Esophagus squamous epithelium (tissue), 5 donors: ENCODE measurements at places on chromosomes 11 and 22.

DNA sequence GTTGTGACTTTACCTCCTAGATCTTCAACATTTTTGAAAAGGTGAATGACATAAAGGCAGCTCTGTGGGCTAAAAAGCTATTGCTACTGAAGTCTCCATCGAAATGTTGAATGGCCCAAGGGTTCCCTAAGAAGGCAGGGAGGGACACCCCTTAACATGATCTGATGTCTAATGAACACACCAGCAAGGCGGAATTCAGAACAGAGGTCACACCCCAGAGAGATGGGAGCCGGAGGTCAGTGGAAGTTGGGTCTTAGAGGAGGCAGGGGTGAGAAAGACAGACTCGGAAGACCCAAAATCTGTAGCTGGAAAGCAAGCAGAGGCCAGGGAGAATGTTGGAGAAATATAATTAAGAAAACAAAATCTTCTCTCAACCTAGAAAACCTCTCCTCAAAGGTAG lies 79.0 kb downstream of the TRIM29 start:
- no peak for DNase-seq

DNA sequence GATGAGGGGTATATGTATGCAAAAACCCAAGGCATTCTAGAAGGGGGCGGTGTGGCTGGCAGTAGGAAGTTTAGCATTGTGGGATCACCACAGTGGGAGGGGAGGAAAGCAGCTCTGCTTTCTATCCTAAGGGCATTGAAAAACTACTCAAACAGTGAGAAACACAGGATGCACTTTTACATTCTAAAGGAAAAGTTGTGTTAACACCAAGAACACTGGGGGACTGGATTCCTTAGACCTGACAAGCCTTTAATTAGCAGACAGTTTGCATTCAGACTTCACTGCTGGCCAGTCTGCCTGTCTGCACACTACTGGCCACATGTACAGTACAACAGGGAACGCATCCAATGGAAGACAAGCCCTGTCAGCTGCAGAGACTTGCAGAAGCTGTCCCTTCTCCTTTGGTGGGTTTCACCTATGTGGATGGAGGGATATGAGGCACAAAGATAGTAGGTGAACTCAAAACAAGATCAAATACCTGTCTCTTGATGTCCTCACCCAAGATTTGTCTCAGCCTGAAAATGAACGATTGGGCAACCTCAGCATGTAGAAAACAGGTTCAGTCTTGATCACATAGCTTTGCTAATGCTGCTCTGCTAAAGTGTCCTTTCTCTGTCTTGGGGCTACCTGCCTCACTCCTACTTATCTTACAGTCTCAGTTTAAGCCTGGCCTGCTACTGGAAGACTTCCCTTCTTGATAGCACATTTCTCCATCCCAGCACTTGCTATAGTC lies 64.8 kb downstream of the TENM4 start:
- DNase-seq, result no peak

GRCh38 chr22:28464127-28464526 lies 215.5 kb downstream of the TTC28 start:
- DNase-seq, result no peak

GRCh38 chr11:36376888-36377758 lies 81.0 kb downstream of the PRR5L start:
- DNase-seq, result no peak

DNA sequence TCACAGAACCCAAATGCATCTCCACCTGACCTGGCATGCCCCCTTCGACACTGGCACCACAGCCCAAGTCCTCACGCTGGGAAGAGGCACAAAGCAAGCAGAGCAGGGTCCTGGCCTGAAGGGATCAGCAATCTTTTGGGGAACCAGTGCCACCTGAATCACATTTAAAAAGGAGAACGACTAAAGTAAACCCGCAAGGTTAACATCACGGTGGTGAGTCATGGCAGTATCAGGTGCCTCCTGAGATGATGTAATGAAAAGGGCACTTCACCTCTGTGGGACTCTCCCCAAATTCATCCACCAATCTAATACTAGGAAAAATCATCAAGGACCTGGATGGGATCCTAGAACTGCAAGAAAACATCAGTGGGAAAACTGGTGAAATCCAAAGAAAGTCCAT lies 44.9 kb downstream of the PACSIN2 start:
- DNase-seq, result no peak

DNA sequence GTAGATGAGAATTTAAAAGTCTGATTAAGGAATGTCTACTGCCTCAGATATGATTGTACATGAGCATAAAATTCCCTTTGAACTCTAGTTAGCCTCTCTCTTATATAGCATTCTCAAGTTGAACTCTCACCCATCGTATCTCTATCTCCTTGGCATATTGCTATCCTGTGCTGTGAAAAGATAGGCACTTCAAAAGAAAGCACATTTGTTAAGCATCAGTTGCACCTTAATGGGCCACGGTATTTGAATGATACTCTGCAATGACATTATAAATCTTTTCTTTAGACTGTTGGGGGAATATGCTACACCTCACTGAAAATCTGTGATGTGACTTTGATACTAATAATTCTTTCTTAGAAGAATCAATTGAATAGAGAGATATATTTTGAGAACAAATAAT lies 570.7 kb downstream of the JRKL start:
- no peak for DNase-seq

DNA sequence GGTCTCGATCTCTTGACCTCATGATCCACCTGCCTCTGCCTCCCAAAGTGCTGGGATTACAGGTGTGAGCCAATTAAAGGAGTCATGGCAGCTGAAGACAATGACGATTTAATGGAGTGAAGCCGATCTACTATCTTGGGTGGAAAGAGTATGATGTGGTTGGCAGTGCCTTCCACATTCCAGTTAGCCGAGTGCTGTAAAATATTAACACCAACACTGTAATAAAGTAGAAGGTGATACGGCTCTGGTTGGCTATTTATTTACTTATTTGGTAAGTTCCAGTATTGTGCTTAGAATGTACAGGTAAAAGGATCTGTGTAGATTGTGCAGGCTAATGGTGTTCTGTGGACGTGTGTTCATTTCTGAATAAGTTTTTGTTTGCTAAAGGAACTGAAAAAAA lies 149.6 kb upstream of the MTMR2 start:
- DNase-seq, result no peak

GRCh38 chr22:19904935-19905334 lies 36.6 kb upstream of the COMT start:
- no peak for DNase-seq

DNA sequence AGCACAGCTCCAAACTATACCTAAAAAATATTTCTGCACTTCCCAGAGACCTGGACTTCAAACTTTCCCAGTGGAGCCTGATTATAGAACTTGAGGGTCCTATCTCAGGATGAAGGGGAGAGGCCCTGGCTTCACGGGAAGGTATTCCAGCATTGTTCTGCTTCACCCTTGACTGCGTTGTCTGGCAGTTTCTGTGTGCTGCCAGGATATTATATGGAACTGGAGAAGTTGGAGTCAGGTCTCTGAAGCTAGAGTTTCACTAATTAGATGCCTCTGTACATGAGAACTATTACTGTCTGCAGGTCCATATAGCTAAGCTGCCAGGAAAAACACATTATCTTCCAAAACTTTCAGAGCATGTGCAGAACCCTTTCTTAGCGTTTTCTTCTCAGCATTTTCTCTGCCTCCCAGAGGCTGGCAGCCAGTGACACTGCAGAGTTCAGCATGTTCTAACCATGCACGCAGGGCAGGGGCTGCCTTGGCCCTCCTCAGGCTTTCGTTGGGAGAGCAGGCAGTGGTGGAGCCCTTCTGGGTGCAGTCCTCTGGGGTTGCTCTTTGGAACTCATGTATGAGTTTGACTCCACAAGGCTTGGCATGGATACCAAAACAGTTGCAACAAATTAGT lies 99.3 kb downstream of the CWC15 start:
- DNase-seq, result no peak

- DNase-seq, result no peak
Observed at GRCh38 chr22:33684087-33684486, 236.2 kb downstream of the LARGE1 start.

- DNase-seq, result no peak
Observed at GRCh38 chr11:60831501-60832079, 10.3 kb upstream of the CCDC86 start.

DNA sequence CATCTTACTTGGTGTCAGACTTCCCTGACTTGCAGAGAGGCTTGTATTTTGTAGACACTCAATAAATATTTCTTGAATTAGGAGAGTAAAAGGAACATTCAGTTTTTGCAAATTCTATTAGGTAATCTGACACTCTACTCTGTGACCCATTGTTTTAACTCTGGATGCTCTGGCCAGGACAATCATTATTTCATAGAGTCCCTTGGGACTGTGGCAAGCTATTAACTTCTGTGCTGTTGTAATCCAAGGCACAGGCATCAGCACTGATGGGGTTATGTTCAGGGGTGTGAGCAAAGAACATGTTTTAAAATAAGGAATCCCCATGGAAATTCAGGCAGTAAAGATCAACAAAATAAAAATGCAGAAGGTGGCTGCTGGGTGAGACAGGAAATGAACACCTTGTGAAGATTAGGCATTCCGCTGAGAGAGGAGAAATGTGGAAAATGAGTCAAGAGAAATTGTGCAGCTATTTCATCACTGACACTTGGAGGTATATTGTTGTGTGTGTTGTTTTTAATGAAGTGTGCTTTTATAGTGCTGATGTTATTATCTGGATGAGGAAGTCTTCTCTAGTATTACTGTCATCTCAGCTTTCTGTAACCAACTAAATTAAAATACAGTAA lies 175.2 kb downstream of the WNT11 start:
- DNase-seq, result no peak

- DNase-seq, result no peak
Observed at GRCh38 chr22:46626911-46627805, 7.0 kb downstream of the GRAMD4 start.

DNA sequence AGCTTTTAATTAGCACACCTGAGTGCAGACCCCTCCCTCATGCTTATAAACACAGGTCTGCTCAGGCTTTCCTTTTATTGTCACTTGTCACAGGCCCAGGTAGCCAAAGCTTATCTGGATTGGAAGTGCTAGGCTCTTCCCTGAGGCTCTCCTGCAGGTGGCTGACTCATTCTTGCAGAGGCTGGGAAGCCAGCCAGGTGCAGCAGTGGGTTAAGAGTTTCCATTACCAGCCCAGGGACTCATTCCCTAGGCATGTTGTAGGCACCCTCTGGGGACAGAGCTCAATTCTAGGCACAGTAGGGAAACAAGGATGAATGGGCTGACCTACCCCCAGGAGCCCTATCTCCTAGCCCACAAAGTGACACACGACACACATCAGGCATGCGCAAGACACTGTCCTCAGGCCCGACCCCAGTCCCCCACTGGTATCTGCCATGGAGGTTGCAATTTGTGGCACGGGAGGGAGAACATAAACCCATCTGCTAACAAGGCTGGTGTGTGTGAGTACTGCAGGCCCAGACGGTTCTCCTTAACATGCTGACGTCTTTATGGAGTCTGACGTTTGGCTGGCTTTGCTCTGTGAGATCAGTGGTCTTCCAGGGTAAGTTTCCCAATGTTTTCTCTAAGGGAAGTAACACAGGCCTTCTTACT lies 94.2 kb downstream of the ABTB2 start:
- DNase-seq, result no peak

DNA sequence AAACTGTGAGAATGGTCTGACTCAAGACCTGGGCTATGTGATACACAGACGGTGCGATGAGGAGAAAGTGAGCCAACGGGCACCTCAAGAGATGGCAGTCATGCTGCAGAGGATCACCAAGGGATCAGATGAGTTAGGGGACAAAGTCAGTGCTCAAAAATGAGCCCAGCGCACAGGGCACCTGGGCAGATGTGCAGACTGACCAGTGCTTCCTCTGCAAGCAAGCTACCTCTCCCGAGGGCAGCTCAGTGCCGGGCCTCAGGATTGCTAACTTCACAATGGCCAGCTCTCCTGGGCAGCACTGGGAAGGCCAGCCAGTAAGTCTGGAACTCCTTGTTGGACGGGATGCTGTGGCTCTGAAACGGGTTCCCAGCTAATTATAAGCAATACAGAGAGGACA lies 15.3 kb downstream of the HDHD5 start:
- no peak for DNase-seq

GRCh38 chr11:93783362-93783761 lies 720 bp upstream of the MED17 start:
- no peak for DNase-seq

GRCh38 chr11:100860318-100861155 lies 173.4 kb downstream of the ARHGAP42 start:
- no peak for DNase-seq

DNA sequence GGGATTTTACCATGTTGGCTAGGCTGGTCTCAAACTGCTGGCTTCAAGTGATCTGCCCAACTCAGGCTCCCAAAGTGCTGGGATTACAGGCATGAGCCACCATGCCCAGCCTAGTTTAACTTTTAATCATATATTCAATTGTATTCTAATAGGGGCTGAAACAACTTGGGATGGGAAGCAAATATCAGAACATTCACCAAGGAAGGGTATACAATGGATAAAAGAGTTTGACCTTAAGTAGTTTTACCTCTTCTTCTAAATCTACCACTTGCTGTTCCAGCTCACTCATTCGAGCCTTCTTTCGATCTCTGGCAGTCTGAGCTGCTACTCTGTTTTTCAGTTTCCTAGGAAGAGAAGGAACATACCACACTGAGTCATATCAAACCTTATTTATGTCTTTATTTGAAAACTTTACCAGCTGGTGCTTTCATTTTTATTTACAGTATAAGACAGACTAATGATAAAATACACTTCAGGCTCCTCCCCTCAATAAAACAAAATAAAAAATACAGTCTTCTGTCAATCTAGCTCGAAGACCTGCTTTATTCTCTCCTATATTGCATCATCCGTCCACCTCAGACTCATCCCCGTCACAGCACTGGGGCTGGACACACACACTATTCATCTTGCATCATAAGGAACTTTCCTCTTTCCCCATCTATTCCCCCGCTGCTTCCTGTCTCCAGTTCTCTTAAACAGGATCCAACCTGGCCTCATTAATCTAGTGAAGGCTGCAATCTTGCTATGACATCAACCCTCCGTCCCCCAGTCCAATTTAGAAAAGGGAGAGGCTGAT lies 1.4 kb downstream of the XBP1 start:
- no peak for DNase-seq

DNA sequence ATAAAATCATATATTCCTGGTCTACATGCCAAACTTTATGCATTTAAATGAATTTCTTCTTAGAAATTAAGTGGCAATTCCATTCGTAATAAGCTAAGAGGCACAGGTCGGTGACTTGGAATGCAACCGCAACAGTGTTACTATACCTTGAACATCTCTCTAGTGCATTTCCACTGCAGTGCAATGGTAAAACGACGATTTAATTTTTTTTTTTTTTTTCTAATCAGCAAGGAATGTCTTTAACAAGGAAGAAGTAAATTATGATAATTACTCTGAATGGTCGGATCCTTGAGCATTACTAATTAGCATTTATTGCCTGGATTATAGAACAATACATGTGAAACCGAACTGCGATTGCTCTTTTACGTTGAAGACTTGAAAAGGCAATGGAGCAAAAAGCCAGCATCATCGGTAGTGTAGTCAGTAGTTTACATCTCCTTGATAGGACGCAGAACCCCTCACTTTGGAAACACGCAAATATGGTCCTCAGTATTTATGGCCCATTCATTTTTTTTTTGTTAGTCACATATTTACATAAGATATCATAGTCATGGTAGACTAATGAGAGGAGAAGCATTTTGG lies 20.2 kb downstream of the BLID start:
- DNase-seq, result no peak

GRCh38 chr11:120648771-120649170 lies 137.2 kb downstream of the GRIK4 start:
- no peak for DNase-seq

- no peak for DNase-seq
Observed at GRCh38 chr11:1554981-1555712, 16.9 kb downstream of the DUSP8 start.

GRCh38 chr11:78532991-78533390 lies 41.7 kb downstream of the NARS2 start:
- DNase-seq, result no peak

GRCh38 chr11:32317643-32318042 lies 117.7 kb downstream of the WT1 start:
- no peak for DNase-seq
